Mesothelial cell of epicardium (in vitro differentiated cells): ENCODE measurements at places on chromosomes 1 and 21.

GRCh38 chr1:61241973-61242381 lies 159.6 kb downstream of the NFIA start:
- peaks cover 4% of the 10 kb centered on the region for H3K36me3 ChIP-seq
- peaks cover 57% of the 10 kb centered on the region for H3K4me1 ChIP-seq
- H3K27ac ChIP-seq = peak overlapping the region; percentile 52
- no peaks in the 10 kb centered on the region for H3K27me3 ChIP-seq
- no peak overlapping the region for H3K4me3 ChIP-seq

DNA sequence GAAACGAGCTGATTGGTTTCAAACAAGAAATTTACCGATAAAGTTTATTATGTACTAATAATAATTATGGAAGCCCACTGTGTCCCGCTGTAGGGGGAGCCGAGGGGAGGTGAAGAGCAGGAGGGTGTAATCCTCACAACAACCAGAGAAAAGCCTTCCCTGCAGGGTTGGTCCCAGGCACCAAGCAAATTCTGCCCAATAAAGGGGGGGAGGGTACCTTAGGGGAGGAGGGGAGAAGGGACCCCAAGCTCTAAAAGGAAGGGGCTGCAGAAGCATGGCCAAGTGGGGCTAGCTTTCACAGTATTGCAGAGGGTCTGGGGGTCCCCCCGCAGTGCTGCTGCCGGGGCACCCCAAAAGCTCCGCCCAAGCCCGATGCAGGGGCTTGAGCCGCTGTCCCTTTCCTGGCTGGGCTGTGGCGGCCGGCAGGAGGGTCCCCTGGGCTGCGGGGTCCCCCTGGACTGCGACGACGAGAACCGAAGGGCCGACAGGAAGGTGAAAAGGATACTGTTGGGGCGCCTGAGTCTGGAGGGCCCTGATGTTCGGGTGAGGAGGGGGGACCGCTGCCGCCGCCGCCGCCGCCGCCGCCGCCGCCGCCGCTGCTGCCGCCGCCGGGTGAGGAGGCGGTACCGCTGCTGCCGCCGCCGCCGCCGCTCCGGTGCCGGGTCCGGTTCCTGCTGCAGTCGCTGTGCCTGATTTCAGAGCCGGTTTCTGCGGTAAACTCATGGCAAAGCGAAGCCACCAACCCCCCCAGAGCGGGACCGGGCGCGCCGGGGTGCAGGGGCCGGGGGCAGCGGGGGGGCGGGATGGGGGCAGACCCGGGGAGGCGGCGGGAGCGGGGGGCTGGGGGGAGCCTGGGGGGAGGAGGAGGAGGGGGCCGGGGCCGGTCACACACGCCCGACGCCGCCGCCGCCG lies 771 bp downstream of the EIF4G3 start:
- no peaks in the 10 kb centered on the region for H3K27me3 ChIP-seq
- H3K36me3 ChIP-seq = peaks cover 2% of the 10 kb centered on the region
- H3K27ac ChIP-seq = peak overlapping the region; percentile 69
- H3K4me3 ChIP-seq = peak overlapping the region; percentile 86
- H3K4me1 ChIP-seq = peaks cover 31% of the 10 kb centered on the region

DNA sequence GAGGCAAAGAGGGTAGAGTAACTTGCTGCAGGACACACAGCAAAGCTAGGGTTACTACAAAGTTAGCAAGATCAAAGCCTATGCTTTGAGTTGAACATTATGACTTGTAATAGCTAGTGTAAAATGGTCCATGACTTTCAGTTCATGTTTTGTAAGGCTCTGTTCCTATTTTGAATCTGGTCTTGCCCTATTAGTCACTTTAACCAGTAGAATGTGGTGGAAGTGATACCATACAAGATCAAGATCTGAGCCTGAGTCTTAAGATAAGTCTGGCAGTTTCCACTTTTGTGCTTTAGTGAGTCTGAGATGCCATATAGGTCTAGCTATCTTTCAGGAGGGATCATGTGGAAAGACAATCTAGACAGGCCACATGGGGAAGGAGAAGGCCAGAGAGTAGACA lies 282.1 kb upstream of the BRINP3 start:
- no peaks in the 10 kb centered on the region for H3K36me3 ChIP-seq
- no peak for DNase-seq
- H3K27me3 ChIP-seq = peaks cover 6% of the 10 kb centered on the region
- no peak overlapping the region for H3K27ac ChIP-seq
- H3K4me3 ChIP-seq = no peak overlapping the region
- no peaks in the 10 kb centered on the region for H3K4me1 ChIP-seq

DNA sequence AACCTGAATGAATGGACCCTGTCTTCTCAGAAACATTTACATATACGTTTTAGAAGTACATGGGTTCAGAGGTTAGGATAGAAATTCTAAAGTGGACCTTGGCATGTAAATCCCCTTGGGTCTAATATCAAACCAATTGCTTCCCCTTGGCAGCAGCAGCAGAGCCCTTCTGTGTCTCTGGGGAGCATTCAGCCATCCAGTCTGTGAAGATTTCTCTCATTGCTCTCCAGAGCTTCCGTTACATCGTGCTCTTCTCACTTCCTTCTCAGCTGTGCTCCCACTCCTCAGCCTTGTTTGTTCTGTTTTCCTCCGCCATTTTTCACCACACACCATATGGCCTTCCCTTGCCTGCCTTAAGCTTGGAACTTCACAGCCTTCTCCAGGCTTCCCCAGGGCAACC lies 61.5 kb upstream of the ATP1B1 start:
- H3K27ac ChIP-seq = no peak overlapping the region
- H3K4me1 ChIP-seq = peaks cover 4% of the 10 kb centered on the region
- H3K4me3 ChIP-seq = no peak overlapping the region
- DNase-seq = no peak

- H3K4me1 ChIP-seq = no peaks in the 10 kb centered on the region
- no peak overlapping the region for H3K4me3 ChIP-seq
- no peak overlapping the region for H3K27ac ChIP-seq
- peaks cover 81% of the 10 kb centered on the region for H3K27me3 ChIP-seq
- no peaks in the 10 kb centered on the region for H3K36me3 ChIP-seq
Measured at GRCh38 chr1:38826262-38826661, 33.3 kb downstream of the RRAGC start.

DNA sequence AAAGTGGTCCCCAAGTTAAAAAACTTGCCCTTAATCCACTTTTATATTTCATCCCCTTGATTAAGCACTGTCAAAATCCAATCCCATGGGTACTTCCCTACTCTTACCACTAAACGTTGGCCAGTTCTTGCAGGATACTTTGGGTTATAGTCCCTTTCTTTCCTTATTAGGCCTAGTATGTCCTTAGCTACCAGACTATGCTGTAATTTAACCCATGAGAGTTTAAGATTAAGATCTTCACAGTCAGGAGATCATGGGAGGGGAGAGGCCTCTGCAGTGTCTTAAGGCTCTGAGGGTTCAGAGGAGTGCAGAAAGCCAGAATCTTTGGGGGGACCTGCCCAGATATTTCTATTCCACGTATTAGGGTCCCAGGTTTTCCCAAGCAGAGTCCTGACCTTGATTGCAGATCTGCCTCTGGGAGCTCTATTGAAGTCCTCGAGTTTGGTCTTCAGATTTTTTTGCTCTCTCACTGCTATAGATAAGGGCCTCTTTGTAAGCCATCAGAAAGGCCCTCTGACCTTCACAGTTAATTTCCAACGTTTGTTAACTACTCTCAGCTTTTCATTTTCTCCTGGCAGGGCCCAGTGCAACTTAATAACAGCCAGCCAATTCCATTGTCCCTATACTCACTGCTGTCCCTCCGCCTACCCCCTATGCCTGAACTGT lies 9.0 kb upstream of the CGN start:
- no peak overlapping the region for H3K27ac ChIP-seq
- no peak overlapping the region for H3K4me3 ChIP-seq
- H3K36me3 ChIP-seq = no peaks in the 10 kb centered on the region
- DNase-seq = no peak

GRCh38 chr1:21574466-21575151 lies 65.4 kb downstream of the ALPL start:
- no peak for DNase-seq
- no peak overlapping the region for H3K4me3 ChIP-seq
- no peak overlapping the region for H3K27ac ChIP-seq
- H3K27me3 ChIP-seq = peaks cover under 1% of the 10 kb centered on the region
- H3K4me1 ChIP-seq = no peaks in the 10 kb centered on the region
- no peaks in the 10 kb centered on the region for H3K36me3 ChIP-seq

GRCh38 chr1:207811920-207812720 lies 60.3 kb downstream of the CD46 start:
- no peaks in the 10 kb centered on the region for H3K36me3 ChIP-seq
- no peaks in the 10 kb centered on the region for H3K27me3 ChIP-seq
- H3K27ac ChIP-seq = no peak overlapping the region
- peaks cover 11% of the 10 kb centered on the region for H3K4me1 ChIP-seq
- no peak overlapping the region for H3K4me3 ChIP-seq

DNA sequence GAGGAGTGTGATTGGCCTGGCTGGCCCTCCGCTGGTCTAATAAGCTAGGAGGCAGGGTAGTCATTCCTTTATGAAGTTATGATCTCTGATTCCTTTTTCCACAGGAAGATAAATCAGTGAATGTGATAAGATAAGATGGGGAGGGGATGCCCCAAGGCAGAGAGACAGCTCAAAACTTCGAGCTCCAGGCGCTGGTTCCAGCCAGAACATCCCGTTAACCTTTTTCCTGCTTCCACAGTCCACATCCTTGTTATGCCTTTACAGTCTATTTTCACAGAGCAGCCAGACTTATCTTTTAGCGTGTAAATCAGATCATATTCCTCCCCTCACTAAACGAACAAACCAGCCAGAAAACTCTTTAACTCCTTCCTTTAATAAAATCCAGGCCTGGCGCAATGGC lies 38.5 kb upstream of the BMP8B start:
- H3K27me3 ChIP-seq = no peaks in the 10 kb centered on the region
- H3K4me1 ChIP-seq = peaks cover 57% of the 10 kb centered on the region
- H3K4me3 ChIP-seq = no peak overlapping the region
- H3K36me3 ChIP-seq = no peaks in the 10 kb centered on the region
- peak overlapping the region; percentile 88 for H3K27ac ChIP-seq

DNA sequence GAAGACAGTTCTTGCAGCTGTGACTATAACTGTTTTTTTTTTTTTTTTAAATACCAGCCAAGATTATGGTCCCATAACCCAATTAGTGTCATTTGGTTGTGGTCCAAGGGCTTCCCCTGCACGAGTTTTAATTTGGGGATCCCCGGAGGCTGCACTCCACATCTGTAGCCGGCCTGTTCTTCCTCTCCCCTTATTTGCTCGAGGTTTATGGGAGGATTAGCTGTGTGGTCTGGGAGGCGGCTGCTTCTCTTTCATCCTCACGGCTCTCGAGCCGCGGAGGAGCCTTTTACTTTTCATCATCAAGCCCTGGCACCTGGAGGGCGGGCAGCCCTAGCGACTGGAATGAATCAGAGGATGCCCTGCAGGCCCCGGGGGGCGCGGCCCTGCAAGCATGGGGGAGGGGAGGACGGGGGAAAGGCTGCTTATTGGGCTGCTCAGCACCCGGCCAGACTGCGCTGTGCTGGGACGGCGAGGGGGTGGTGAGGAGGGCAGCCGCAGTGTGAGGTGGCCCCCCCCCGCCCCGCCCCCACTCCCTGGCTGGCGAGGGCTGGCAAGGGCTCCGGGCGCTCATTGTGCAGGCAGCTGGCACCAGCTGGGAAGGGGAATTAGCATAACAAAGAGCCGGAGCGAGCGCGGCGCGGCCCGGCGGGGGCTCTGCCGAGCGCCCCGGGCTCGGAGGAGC lies 18.5 kb downstream of the SERTAD4 start:
- peak overlapping the region; percentile 64 for H3K27ac ChIP-seq
- H3K4me3 ChIP-seq = peak overlapping the region; percentile 72
- peaks cover 17% of the 10 kb centered on the region for H3K4me1 ChIP-seq
- DNase-seq = no peak

- no peak overlapping the region for H3K27ac ChIP-seq
- H3K4me1 ChIP-seq = peaks cover 3% of the 10 kb centered on the region
- peaks cover 3% of the 10 kb centered on the region for H3K36me3 ChIP-seq
- H3K27me3 ChIP-seq = no peaks in the 10 kb centered on the region
Measured at GRCh38 chr1:81004011-81004410, 796.7 kb upstream of the ADGRL2 start.

DNA sequence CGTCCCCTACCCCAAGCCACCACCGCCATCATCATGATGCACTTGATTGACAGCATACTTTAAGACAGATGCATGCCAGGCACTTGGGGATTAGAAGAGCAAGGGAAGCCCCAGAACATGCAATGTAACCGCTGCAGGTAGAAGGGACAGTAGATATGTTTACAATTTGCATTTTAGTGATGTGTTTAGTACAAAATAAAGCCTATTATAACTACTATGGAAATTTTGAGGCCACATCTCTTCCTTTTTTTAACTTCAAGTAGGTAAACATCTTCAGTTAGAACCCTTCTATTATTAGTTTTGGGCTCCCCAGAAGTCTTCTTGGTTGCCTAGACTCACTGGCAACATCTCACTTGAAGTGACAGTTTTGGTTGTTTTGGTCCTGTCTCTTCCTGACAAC lies 25.3 kb downstream of the CR1L start:
- H3K36me3 ChIP-seq = no peaks in the 10 kb centered on the region
- no peak for DNase-seq
- no peak overlapping the region for H3K4me3 ChIP-seq
- H3K27ac ChIP-seq = no peak overlapping the region
- H3K27me3 ChIP-seq = peaks cover 75% of the 10 kb centered on the region
- no peaks in the 10 kb centered on the region for H3K4me1 ChIP-seq

DNA sequence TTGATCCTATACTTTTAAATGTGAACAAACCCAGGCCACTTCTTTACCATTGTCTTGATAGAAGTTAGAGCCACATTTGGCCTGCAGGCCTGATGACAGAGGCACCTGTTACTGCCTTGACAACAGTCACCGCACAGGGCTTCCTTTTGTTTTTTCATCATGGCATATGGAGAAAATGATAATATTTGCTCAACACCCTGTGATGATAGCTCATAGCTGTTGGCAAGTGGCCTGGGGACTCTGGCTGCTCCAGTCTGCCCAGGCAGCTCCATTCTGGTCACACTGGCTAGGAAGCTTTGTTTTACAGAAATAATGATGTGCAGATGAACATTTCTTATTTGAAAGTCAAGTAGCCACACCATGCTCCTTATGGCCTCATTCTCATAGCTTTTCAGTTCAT lies 89.6 kb upstream of the GPR88 start:
- no peak for DNase-seq
- H3K27ac ChIP-seq = no peak overlapping the region
- no peaks in the 10 kb centered on the region for H3K27me3 ChIP-seq
- H3K36me3 ChIP-seq = peaks cover 9% of the 10 kb centered on the region

DNA sequence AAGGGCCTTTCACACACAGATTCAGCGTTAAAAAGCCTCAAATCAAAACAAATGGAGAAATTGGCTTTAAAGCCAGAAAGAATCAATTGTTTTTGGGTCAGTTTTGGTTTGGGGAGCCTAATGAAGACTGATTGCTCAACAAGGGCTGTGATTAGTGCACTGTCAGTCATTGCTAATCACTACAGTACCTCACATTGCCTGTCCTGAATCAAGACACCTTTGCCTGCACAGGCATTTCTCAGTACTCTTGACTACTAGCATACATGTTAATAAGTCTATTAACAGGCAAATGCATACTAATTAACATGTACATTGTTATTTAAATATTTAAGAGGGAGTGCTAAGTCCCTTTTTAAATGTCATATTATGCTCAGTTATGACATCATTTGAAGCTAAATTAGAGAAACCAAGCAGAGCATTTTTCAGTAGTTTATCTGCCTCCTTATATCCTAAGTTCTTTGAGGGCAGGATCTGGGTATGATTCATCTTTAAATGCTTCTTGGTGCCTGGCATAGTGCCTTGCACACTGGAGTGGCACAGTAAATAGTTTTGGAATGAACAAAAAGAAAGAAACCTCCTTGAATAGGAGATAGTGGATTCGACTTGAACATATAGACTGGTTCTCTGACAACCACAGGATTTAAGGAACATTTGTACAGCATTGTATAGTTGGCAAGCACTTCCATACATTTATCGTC lies 25.8 kb upstream of the CCN1 start:
- DNase-seq = no peak
- H3K4me1 ChIP-seq = peaks cover 23% of the 10 kb centered on the region
- H3K27ac ChIP-seq = peak overlapping the region; percentile 78
- H3K4me3 ChIP-seq = no peak overlapping the region
- no peaks in the 10 kb centered on the region for H3K27me3 ChIP-seq

GRCh38 chr1:226108935-226109828 lies 46.7 kb downstream of the H3-3A start:
- DNase-seq = no peak
- peaks cover 1% of the 10 kb centered on the region for H3K27me3 ChIP-seq
